ENCODE measurements at places on chromosomes 11 and 22.

DNA sequence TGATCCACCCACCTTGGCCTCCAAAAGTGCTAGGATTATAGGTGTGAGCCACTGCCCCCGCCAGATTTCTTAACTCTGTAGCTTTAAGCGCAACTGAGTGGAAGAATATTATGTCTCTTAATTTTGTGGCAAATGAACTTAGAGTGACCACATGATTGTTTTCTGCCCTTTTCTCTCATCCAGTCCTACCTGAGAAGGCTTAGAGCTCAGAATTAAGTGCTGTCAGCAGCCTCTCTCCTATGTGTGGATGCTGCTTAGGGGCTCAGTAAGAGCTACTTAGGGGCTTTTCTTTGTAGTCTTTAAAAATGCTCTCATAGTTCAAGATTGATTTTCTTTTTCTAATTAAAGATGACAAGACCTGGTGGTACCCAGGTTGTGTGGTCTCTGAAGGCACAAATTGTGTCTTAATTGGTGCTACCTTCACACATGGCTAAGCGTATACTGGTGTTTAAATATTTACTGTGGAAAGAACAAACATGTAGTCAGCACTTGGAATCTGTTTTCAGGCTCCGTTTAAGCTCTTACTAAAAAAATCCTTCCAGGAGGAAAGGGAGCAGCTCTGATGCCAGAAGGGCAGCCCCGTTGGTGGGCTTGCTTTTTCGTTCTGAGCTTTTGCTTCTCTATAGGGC, 59.3 kb downstream of the DEPDC5 start:
- DNase-seq, result no peak

GRCh38 chr22:39868741-39869140, 24.8 kb downstream of the ENTHD1 start:
- no peak for DNase-seq

DNA sequence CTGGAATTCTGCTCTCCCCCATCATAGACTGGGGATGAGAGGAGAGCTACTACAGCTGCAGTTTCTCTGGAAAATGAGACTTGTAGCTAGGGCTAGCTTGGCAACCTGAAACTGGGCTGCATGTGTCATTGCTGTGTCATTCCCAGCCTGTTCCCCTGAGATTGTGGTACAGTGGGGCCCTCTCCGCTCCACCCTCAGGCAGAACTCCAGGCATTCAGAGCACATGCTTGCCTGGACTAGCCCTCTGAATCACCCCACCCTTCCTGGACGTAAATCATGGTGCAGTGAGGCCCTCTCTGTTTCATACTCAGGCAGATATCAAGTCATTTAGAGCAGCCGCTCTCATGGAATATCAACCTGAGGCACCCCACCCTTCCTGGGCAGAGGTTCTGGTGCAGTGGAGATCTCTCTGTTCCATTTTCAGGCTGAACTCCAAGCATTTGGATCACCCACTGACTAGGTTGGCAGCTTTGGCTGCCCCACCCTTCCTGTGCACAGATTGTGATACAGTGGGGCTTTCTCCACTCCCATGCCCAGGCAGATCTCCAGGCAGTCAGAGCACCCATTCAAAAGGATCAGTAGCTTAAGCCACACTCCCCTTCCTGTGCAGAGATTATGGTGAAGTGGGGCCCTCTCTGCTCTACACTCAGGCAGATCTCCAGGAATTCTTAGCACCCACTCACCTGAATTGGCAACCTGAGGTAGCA, 274.4 kb downstream of the C11orf87 start:
- DNase-seq, result no peak

DNA sequence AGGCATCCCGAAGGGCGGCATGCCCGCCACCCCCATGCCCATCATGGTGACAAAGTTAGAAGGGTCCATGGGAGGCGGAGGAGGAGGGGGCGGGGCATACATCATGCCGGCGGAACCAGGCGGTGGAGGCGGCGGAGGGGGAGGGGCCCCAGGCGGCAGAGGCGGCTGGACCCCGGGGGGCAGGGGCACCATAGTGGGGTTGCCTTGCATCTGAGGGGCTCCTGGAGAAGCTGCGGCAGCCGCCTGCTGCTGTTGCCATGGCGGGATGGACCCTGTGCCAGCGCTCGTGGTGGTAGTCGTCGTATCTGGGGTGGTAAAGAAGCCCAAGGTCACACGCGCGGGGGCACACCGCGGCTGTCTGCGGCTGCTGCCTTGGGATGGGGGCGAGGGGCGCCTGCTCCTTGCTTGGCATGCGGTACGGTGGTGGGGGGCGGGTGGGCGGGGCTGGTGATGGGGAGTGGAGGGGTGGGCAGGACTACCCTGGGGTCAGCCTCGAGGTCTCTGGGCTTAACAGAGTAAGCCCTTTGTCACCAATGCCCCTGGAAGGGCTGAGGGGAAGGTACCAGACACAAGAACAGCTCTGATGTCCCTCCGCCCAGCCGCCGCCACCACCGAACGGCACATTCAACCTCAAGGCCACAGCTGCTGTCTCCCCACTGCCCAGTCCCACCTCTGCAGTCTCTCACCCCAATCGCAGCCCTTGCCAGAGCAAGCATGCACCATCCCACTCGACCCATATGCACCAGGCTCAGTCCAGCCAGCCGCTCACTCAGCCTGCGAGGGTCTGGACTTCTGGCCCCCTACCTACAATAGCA, 6.3 kb upstream of the PYGM start:
- no peak for DNase-seq

DNA sequence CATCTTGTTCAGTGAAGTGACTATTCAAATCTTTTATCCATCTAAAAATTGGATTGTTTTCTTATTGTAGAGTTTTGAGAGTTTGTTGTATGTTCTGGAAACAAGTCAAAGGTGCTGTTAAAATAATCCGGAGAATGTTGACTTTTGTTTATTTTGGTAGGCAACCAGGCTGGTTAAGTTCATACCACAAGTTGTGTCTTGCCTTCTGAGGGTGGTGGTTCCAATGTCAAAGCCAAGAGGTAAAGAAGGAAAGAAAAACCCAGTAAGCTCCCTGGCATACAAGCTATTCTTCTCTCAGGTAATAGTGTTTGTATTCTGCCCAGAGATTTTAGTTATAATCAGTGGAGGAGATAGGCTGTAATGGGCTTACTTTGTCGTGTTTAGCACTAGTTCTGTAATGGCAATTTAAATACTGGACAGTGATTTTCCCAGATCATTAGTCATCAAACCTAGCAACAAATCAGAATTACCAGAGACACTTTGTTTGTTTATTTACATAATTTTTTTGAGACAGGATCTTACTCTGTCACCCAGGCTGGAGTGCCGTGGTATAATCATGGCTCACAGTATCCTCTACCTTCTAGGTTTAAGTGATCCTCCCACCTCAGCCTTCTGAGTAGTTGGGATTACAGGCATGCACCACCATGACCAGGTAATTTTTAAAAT, 15.1 kb upstream of the CSRP3 start:
- no peak for DNase-seq

DNA sequence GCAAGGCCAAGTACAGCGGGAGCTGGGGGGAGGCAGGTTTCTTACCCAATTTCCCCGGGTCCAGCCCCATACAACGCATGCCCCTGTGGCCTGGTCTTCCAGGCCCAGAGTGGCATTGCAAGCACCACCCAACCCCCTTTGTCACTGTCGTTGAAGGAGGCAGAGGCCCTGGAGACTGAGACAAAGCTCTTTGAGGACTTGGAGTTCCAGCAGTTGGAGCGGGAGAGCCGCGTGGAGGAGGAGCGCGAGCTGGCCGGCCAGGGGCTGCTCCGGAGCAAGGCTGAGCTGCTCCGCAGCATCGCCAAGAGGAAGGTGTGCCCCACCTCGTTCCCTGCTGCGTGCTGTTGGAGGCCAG, 27.8 kb downstream of the PHLDB1 start:
- no peak for DNase-seq

- DNase-seq, result no peak
Observed at GRCh38 chr11:7332451-7332850, 80.7 kb downstream of the SYT9 start.

DNA sequence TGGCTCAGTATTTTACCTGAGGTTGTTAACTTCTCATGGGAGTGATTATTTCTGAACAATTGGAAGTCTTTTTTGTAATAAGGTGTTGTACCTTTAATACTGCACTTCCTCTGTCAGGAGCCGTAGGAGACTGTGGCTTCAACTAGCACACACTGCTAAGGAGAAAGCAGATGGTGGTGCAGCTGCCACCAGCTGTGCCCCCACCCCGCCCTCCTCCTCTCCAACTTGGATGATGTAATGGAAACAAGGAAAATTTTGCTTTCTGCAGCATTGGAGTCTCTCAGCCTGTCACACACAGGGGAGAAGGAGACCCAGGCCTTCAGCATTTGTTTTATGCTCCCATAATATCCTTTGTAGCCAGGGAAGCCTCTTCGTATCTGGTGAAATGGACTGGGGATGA, 91.2 kb downstream of the TEAD1 start:
- DNase-seq, result no peak

DNA sequence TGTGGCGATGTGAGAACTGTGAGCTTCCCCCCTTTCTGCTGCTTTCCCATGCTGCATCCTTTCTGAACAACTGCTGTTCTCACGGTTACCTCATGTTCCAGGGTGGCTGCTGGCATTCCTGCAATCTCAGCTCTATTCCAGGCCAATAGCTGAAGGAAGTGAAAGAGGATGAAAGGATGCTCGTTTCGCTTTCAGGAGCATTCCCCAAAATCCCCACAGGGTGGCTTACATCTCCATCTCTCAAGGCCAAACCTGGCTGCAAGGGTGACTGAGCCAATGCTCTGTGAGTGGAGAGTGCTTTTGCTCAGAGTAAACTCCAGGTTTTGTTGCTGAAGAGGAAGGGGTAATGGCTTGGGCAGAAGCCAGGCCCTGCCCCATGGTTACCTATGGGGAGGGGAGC, 848.2 kb downstream of the BRD1 start:
- DNase-seq, result no peak

GRCh38 chr11:121240650-121241303, 51.8 kb upstream of the SC5D start:
- no peak for DNase-seq

GRCh38 chr22:45781966-45782365, 110.3 kb downstream of the ATXN10 start:
- DNase-seq, result no peak

- no peak for DNase-seq
Observed at GRCh38 chr11:133681901-133682300, 149.6 kb upstream of the OPCML start.

GRCh38 chr11:86234831-86235461, 9.6 kb upstream of the EED start:
- no peak for DNase-seq

- no peak for DNase-seq
Observed at GRCh38 chr11:22774716-22775115, 54.9 kb downstream of the SVIP start.

- DNase-seq, result no peak
Observed at GRCh38 chr11:113045146-113045545, 83.9 kb downstream of the NCAM1 start.

- no peak for DNase-seq
Observed at GRCh38 chr11:80773919-80774318, 1333.1 kb upstream of the TENM4 start.

DNA sequence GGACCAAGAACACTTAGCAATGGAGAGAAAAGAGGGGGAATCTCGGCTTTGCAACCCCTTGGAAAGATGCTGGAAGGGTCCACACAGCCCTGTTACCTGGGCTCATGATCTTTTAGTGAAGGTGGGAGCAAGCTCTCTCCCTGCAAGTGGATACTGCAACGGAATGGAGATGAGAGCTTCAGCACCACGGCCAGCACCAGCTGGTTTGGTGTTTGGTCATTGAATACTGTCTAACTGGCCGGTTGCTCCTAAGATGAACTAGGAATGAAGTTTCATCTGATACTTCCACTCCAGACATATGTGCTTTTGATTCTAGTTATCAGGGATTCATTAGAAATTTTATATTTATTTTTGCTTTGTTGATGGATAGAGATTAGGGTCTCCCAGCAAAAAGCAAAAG, 16.3 kb downstream of the HTR3A start:
- DNase-seq, result no peak

- no peak for DNase-seq
Observed at GRCh38 chr11:45362636-45363035, 76.5 kb upstream of the SYT13 start.

- no peak for DNase-seq
Observed at GRCh38 chr11:19432370-19433061, 191.8 kb upstream of the E2F8 start.

DNA sequence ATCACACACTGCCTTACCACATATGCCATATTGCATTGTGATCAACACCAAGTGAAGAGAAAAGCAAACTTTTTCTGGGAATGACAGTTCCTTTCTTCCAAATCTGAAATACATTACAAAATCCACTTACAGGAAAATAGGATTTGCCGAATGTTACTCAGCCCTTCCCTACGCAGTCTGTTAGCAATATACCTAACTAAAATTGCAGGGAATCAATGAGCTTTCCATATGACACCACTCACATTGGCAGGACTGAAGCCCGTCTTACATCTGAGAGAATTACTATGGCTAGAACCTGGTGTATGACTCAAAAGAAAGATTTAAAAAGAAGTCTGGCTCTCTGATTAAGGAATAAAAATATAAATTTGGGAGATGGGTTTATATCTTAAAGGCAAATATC, 136.0 kb downstream of the LRRC4C start:
- no peak for DNase-seq

DNA sequence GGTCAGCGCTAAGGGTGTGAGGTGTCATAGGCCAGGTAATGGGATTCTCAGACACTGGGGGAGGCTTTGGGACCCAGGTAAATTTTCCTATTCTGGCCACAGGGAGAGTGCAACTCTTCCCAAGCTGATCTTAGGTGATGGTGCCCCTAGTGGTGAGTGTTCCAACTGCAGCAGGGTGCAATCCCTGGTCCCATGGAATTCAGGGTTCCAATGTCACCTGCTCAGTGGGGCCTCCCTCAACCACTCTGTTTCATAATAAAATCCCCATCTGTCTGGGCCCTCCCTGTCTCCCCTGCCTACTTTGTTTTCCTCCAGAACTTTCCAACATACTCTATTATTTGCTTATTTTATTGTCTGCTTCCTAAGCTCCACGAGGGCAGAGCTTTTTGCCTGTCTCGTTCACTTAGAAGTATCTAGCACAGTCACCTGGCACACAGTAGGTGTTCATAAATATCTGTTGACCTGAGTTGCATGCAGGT, 2.9 kb upstream of the SGSM1 start:
- peak; percentile 49 for DNase-seq

DNA sequence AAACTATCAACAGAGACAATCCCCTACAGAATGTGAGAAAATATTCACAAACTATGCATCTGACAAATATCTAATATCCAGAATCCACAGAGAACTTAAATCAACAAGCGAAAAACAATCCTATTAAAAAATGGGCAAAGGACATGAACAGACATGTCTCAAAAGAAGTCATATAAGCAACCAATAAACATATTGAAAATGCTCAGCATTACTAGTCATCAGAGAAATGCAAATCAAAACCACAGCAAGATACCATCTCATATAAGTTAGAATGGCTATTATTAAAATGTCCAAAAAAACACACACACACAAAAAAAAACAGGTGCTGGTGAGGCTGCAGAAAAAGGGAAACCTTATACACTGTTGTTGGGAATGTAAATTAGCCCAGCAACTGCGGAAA, 8.3 kb upstream of the OR52E8 start:
- DNase-seq, result no peak
